Ovary (tissue), 10 donors: ENCODE measurements at places on chromosomes 1 and 21.

DNA sequence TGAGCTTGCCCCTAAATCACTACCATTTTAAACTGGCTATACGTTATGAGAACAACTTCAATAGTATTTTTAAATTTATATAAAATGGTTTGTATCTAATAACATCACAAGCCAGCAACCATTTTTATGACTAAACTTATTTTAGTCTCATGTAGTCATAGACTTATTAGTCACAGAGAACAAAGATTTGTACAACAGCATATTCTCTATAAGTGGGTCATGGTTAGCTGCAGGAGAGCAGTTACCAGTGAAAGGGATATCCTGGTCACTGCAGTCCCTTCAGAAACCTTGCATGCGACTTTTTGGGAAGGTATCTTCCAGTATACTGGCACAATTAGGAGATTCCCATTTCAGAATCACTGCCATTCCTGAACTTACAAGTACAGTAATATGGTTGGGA, 90.0 kb downstream of the HFM1 start:
- DNase-seq: no peak

DNA sequence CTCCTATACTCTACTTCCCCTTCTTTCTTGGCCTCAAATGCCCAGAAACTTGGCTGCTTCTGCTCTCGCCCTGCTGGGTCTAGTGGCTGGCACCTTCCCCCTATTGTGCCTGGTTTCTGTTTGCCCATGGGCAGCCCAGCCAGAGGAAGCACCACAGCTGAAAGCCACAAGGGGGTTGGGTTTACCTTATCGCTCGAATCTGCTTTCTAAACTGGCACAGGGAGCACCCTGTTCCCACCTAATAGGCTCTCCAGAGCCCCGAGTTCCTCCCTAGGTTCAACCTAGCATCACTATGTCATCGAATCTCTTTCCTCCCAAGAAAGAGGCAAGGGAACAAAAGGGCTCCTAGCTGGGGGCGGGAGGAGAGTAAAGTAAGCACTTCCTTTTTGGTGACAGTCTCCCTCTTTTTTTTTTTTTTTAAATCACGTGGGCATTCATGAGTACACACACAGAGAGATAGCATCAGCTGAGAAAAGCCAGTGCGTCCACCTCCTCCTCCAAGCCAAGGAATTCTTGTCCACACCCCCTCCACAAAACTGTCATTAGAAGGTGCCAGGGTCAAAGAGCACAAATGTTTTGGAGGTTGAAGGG, 72.8 kb downstream of the PLEKHA6 start:
- no peak for DNase-seq

GRCh38 chr1:67464746-67465145, 34.5 kb upstream of the SERBP1 start:
- DNase-seq: no peak

- DNase-seq: no peak
These were observed 240.5 kb upstream of the MAP1LC3C start for GRCh38 chr1:242239398-242239797.

DNA sequence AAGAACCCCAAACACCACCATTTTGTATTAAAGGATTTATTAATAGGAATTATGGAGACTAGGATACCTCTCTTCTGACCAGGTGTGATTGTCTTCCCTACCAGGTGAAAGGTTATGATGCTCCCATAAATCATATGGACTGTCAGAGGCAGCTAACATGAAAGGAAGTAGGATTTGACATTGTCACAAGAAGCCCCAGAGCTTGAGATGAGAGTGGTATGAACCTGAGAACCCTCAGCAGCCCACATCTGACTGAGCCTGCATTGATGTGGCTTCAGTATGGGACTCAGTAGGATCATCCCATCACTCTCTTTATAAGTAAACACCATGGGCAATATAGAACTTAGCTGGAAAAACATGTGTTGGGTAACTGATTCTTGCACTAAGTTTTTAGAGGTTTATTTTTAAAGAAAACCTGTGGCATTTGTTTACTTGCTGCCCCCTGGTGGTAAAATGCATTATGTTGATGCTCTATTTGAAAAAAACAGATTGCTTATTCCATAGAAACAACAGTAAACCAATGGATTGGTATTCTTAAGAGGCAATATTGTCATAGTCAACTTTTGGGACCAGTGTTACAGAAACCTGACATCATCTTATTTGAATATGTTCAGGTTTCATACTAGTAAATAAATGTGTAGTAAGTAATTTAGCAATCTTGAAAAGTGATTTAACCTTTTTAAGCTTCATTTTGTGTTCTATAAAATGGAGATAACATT, 16.6 kb upstream of the CACYBP start:
- no peak for DNase-seq

- DNase-seq: no peak
These were observed 77.0 kb downstream of the ZMYM4 start for GRCh38 chr1:35345439-35345981.

DNA sequence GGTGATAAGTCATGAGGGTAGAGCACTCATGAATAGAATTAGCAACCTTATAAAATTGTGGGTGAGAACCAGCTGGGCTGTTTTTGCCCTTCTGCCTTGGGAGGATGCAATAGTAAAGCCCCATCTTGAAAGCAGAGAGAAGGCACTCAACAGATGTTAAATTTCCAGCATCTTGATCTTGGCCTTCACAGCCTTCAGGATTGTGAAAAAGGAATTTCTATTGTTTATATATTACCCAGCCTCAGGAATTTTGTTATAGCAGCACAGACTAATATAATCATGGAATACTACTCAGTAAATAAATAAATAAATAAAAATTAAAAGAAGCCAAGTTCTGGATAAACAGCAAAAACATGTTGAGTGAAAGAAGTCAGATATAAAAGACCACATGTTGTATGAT, 175.2 kb downstream of the KCNT2 start:
- no peak for DNase-seq

- DNase-seq: peak; percentile 73
These were observed 4.8 kb downstream of the ENO1 start for GRCh38 chr1:8873506-8874229.

DNA sequence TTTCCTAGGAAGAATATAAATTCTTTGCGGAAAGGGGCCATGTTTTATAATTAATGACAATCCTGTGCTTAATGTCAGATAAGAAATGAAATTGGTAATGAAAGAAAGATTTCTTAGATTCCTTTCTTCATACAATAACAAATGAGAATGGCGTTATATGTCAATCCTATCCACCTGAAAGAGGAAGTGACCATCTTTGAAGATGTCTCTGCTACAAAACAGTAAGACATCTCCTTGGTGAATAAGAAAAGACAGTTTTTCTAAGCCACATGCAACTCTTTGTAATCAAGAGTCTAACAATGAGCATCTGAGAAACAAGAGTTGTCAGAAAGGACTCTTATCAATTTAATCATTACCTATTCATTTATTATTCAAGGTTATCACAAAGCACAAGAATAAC, 286.0 kb downstream of the VAV3 start:
- no peak for DNase-seq
